ENCODE measurements at places on chromosomes 1 and 21.

- no peak for DNase-seq
These were observed 675 bp downstream of the MYSM1 start for GRCh38 chr1:58699011-58699762.

- no peak for DNase-seq
These were observed 7.5 kb upstream of the CYP4A11 start for GRCh38 chr1:46948629-46949416.

GRCh38 chr1:210437111-210437510 lies 108.4 kb downstream of the HHAT start:
- DNase-seq, result no peak

- no peak for DNase-seq
These were observed 525.3 kb upstream of the ADGRL4 start for GRCh38 chr1:79531790-79532189.

DNA sequence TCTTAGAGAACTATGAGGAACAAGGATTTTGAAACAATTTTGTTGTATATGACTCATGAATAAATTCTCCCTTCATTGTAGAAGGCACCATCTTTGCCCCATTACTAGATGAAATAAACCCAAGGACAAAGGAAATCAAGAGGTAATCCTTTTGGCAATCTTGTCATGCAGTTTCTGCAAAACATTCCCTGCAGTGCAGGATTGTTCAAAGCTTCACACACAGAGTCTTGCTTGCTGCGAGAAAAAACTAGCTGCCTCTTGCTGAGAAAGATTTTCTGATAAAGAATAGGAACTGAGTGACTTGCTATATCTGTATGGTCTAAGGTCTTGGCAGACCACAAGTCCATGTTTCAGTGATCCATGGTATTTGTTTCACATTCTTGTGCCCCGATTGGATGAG lies 657.4 kb upstream of the ADGRL4 start:
- no peak for DNase-seq

GRCh38 chr1:29709704-29710280 lies 473.5 kb downstream of the PTPRU start:
- no peak for DNase-seq

Measured in B cell (primary cell).